Stimulated activated CD4-positive, alpha-beta T cell treated with anti-CD3 and anti-CD28 coated beads, Interleukin-1b, Interleukin-23, amount 100 ng/mL, for 24 hours (primary cell): ENCODE measurements at places on chromosomes 12 and 14.

DNA sequence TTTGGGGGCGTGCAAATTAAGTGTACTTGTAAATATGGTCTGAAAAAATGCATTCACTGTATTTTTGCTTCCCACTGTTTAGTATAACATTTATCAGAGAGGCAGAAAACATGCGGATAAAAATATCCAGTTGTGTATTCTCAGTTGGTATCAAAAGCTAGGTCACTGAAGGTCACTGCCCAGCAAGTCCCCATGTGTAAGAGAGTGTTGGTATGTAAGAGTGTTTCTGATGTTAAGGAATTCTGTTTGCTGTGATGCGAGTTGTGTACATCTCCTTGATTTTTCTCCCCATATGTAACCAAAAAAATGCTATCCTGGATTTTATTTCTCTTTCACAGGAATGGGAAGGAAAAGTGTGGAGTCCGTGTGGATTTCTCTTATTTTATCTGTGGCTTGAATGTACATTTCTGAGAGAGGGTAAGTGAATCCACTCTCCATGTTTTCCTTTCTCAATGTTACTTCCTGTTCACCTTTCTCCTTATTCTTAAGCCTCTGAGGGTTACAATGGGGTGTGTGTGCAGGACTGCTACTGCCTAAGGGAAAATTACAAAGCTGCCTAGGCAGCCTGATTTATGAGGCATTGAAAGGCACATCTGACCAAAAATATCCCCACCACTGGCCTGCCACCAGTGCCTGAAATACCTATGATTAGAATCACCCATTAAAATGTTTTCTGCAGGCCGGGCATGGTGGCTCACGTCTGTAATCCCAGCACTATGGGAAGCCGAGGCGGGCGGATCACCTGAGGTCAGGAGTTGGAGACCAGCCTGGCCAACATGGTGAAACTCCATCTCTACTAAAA lies 97.9 kb upstream of the USP44 start:
- no peak for DNase-seq

DNA sequence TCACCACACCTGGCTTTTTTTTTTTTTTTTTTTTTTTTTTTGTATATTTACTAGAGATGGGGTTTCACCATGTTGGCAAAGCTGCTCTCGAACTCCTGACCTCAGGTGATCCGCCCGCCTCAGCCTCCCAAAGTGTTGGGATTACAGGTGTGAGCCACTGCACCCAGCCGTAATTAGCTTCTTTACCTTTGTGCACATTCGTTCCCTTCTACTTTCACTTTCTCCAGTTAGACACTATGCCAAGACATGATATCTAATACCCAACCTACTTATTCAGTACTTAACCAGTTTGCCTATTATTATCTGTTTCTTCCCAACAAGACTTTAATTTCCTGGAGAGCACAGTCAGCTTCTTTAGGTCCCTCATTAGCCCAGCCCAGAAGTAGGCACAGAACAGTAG lies 5.3 kb downstream of the STYK1 start:
- no peak for DNase-seq

GRCh38 chr12:50999093-50999492 lies 27.1 kb downstream of the SLC11A2 start:
- DNase-seq = no peak

DNA sequence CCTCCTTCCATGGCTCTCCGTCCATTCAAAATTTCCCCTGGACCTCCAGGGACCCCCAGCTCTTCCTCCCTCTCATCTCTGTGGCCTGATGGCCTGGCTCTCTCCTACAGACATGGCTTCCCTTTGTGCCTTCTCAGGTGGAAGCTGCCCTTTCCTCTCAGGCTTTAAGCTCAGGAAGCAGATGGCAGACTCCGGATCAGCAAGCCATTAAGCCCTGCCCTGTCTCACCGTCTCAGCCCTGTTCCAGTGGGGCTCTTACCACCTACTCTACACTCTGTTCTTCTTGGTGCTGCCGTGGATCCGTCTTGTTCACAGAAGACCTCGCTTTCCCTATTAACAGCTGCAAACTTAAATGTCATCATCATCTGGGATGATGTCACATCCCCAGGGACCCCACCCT lies 33.1 kb downstream of the NPC2 start:
- DNase-seq = no peak

DNA sequence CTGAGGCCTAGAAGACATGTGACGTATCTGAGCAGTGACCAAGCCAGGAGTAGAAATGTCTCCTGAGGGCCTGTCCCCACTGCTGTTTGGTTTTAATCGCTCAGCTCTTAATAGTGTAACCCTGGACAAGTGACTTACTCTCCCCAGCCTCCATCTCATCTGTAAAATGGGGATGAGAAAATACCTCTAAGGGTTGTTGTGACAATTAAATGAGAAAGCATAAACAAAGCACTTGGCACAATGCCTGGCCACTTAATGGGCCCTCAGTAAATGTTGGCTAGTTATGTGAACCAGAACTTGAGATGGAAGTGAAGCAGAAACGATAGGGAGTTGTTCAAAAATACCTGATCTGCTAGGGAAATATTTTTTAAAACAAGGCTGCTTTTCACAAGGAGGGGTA lies 58.2 kb downstream of the HMGA2 start:
- DNase-seq = no peak

GRCh38 chr12:2689879-2690278 lies 104.9 kb upstream of the FKBP4 start:
- no peak for DNase-seq

DNA sequence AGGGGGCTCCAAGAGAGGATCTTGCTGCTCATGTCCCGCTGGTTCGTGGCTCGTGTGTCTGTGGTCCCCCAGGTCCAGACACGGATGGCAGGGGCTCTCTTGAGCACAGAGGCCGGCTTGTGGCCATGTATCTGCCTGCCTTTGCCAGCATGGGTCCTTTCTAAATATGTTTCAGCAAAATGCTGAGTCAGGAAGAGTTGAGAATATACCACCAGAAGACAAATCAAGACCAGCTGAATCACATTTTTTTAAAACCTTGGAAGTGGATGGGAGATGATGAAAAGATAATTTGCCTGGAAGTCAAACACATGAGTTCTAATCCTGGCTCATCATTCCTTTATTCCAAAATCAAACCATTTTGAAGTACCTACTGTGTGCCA lies 58.0 kb downstream of the NUAK1 start:
- DNase-seq = no peak

- no peak for DNase-seq
Observed at GRCh38 chr12:118068445-118068844, 7.5 kb upstream of the WSB2 start.

GRCh38 chr12:100993916-100994450 lies 199.4 kb downstream of the ANO4 start:
- DNase-seq = no peak

DNA sequence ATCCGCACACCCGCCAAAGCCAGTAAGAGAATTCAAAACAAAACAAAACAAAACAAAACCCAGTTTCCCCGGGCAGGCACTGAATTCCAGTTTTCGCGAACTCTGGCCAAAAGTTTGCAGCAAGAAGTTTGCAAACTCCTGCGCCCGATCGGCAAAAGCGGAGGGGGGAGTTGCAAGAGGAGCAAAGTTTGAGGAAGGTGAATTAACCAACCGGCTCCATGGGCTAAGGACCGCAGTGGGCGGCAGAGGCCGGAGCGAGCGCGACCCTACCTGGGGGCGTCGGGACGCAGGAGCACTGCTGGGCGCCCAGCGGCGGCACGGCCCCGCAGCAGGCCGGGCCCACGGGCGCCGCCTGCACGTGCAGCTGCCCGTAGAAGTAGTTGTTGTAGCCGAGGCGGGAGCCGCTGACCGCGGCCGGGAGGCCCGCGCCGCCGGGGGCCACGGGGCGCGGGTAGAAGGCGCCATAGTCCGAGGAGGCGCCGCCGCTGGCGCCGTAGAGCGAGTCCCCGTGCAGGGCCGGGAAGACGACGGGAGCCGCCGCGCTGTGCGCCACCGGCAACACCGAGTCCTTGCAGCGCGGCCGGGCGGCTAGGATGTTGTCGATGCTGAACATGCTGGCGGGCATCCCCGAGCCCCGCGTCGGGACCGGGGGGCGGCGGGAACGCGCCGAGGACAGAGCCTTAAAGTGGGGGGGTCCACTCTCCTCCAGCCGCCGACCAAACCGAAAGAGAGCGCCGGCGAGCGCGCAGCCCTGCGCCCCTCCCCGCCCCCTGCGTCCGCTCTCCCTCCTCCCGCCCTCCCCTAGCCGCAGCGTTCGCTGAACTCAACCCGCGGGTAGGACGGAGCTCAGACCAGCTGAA lies at the start of gene GSC:
Gene GSC, minus strand, starts transcription at position 723 of the 860 bp plus-strand sequence. Its CDS starts 98 bp downstream, at position 625.
- DNase-seq = no peak

GRCh38 chr14:77407158-77407557 lies 16.2 kb downstream of the NOXRED1 start:
- DNase-seq = no peak

GRCh38 chr12:90124289-90124688 lies 415.7 kb upstream of the ATP2B1 start:
- DNase-seq = no peak
